Stimulated activated CD8-positive, alpha-beta memory T cell treated with anti-CD3 and anti-CD28 coated beads, Interleukin-4, amount 100 ng/mL, for 1 hour (primary cell): ENCODE measurements at places on chromosomes 2 and 18.

GRCh38 chr2:80852808-80853139 lies 548.2 kb upstream of the LRRTM1 start:
- DNase-seq: no peak

DNA sequence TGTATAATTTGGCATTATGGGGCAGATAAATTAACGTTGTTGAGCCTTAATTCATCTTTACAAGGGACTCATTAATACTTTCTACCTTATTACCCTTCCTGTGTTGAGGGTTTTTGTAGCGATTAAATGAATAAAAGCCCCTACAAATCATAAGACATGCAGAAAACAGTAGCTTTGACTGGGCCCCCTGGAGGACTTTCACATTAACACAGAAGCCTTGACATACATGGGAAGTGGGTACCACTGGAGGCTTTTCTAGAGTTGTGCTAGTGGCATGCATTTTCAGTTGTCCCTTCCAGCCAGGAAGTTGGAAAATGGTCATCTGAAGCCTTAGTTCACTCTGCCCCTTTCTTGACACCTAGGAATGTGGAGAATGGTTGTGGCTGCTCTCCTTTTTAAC lies 30.2 kb downstream of the MTA3 start:
- DNase-seq: no peak

- no peak for DNase-seq
These were observed 119.9 kb downstream of the DPP4 start for GRCh38 chr2:161954103-161954502.

DNA sequence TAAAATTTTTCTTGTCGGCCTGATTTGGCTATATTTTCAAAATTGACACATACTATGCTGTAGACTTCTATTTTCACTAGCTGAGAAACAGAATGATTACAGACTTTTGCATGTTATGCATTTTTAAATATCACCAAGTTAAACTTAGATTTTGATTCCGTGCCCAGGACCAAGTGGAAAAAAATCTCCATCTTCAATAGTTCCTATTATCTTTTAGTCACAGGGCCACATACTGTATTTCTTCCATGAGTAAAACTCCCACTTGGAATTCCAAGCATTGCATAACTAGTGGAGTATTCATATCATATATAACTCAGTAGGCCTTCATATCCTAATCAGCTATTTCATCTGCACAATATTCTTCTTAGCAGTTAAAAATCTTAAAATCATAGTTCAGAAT lies 470.9 kb downstream of the ARHGAP15 start:
- no peak for DNase-seq

DNA sequence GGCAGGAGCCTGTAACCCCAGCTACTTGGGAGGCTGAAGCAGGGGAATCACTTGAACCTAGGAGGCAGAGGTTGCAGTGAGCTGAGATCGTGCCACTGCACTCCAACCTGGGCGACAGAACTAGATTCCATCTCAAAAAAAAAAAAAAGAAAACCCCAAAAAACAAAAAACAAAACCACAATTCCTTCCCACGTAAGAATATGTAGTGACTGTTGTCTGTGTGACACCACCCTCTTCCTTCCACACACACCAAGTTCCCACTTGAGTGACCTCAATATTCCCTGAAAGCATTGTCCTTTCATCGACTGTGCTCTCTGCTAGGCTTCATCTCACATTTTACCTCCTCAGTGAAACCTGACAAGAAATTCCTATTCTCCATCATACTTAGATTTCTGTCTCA lies 8.8 kb upstream of the THADA start:
- no peak for DNase-seq

DNA sequence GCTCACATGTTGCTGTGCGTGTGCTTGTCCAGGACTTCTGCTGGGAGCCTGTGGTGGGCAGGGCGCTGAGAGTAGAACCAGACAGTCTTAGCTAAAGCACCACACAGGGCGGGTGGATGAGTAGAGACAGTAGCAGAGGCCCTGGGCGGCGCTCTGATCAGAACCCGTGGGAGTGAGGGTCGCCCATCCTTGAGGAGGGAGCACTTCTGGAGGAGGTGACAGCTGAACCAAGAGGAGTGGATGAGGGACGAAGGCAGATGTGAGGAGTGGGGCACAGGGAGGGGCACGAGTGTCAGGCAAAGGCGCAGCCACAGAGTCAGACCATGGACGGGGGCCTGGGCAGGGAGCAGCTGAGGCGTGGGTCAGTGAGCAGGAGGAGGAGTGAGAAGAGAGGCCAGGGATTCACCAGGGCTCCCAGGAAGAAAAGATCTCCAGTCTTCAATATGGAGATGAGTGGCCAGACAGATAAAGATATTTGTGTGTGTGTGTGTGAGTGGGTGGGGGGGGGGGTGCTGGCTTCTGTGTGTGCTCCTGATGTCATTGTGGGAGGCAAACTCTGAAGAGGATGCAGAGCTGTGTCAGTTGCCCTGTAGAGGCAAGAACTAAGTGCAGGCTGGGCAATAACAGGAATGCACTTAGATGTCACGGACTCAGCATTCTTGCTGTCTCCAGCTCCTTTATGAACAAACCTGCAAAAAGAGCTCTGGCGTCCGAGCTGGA lies 79.6 kb downstream of the TPO start:
- DNase-seq: no peak
